Adipocyte (in vitro differentiated cells): ENCODE measurements at places on chromosomes 3 and 15.

GRCh38 chr15:100350434-100351226 is 8.9 kb upstream of the ADAMTS17 start:
- peak; percentile 59 for DNase-seq

DNA sequence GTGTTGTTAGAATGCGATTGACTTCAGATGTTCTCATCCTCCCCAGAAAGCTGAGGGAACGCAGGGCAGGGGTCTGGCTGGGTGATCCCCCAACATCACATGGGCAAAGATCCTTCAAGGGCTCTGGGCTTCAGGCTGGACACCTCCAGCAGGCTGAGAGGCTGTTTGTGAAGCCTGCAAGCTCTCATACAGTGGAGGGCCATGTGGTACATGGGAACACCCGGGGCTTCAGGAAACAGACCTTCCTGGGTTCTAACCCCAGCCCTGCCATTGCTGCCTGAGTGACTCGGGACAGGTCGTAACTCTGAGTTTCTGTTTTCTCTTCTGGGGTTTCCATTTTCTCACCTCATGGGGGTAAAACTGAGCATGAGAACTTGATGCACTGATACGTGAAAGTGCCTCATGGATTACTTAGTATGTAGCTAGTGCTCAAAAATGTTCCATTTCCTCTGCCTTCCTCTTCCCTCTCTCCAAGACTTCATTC is 81.2 kb downstream of the TLE3 start:
- DNase-seq, result no peak

GRCh38 chr15:70447928-70448698 is 315.2 kb downstream of the UACA start:
- no peak for DNase-seq

DNA sequence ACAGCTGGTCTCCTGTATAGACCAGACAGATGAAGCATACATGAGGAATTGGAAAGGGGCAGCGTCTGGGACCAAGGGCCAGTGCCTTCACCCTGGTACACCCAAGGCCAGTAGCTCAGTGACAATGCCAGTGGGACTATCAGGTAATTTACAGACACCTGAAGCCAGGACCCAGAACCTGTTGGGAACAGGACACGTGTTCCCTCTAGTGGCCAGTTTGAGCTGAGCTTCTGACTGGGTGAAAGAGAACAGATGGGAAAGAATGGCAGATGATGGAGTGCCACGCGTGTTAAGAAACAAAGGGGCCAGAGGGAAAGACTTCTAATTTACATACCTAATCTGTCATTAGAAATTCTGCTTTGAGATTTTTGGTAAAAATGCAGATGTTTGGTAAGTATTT is 5.1 kb upstream of the SLC25A38 start:
- DNase-seq, result peak; percentile 27

GRCh38 chr15:82540984-82541431 is 751 bp upstream of the RPS17 start:
- DNase-seq, result peak; percentile 29

GRCh38 chr15:31328969-31329639 is 2.5 kb downstream of the KLF13 start:
- DNase-seq, result no peak

- no peak for DNase-seq
Observed at GRCh38 chr3:23185861-23186260, 17.3 kb upstream of the UBE2E2 start.

DNA sequence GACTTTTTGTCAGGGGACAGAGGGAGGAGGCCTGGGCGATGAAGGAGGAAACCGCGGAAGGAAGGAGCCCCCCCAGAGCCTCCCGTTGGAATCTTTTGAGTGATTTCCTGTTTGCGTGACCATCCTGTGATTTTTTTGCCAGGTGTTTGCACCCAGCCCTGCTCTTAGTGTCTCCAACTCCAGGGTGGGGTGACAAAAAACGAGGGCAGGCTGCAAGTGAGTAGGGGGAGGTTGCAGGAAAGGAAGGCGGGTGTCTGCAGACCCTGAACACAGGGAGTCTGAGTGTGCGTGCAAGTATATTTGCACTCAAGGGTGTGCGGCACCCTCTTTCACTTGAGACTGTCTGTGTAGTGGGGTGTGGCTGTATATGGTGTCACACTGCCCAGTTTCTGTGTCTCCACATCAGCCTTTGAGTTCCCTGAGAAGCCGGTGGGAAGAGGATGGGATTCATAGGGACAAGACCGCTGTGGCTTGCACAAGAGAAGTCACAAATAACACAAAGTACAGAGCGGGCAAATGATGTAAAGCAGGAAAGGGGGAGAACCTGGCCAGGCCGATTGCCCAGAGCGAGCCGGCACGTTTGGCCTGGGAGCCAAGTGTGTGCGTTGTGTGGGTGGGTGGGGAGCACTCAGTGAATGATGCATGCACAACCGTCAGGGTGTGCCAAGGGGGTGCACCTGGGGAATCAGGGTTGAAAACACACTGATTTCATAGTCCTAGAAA is 6.6 kb downstream of the ISLR2 start:
- no peak for DNase-seq

DNA sequence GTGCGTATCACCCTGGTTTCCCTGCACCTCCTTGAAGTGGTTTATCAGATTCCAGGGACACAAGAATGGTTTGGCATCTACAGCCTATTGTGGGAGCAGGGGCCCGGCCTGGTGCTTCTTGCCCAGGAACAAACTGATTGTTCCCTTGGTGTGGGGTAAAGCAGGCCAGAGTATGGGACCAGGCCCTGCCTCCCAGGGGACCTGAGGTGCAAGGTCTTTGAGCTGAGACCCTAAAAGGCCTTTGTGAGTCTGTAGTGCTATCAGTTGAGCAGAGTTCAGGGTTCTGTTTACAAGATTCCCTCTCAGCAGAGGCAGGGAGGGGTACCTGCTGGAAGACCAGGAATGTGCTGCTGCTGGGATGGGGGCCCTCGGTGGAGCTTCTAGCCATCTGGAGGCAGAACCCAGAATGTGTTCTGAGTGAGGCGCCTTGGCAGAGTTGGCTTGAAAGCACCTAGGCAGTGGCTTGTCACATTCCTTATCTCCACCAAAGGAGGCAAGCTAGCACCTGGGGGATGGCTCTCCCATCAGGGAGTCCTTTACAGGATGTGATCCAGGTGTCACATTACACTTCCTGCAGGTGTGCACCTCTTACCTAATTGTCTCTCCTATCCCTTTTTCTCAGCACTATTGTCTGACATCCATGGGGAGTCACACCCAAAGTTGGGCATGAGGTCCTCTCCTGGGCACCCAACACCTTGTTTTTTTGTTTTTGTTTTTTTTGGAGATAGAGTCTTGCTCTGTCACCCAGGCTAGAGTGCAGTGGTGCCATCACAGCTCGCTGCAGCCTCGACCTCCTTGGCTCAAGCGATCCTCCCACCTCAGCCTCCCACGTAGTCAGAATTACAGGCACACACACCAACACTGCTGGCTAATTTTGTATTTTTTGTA is 13.1 kb downstream of the FLNB start:
- DNase-seq, result no peak

GRCh38 chr15:101057841-101058407 is 138.8 kb downstream of the LRRK1 start:
- DNase-seq, result no peak

GRCh38 chr3:182303169-182303568 is 490.1 kb upstream of the ATP11B start:
- no peak for DNase-seq

DNA sequence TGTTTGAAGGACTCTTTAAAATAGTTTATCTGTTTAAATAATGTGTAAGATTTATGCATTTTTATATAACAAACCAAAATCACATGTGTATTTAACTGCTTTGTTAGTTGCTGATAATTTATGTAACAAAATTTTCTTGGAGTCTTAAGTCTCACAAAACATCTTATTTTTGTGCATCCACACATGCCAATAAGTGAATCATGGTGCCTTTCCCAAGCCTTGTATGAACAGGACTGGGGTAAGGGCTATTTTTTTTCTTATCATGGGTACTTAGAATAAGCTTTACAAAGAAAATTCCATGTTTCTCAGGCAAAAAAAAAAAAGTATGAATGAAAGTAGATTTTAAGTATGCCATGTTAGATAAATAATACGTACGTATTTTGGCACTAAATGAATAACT is 132.9 kb upstream of the LRRFIP2 start:
- DNase-seq, result no peak

- DNase-seq, result no peak
Observed at GRCh38 chr15:95409211-95409610, 921.3 kb upstream of the NR2F2 start.

- no peak for DNase-seq
Observed at GRCh38 chr3:47870702-47871260, 67.8 kb downstream of the DHX30 start.

- no peak for DNase-seq
Observed at GRCh38 chr3:6062261-6063187, 798.4 kb upstream of the GRM7 start.

DNA sequence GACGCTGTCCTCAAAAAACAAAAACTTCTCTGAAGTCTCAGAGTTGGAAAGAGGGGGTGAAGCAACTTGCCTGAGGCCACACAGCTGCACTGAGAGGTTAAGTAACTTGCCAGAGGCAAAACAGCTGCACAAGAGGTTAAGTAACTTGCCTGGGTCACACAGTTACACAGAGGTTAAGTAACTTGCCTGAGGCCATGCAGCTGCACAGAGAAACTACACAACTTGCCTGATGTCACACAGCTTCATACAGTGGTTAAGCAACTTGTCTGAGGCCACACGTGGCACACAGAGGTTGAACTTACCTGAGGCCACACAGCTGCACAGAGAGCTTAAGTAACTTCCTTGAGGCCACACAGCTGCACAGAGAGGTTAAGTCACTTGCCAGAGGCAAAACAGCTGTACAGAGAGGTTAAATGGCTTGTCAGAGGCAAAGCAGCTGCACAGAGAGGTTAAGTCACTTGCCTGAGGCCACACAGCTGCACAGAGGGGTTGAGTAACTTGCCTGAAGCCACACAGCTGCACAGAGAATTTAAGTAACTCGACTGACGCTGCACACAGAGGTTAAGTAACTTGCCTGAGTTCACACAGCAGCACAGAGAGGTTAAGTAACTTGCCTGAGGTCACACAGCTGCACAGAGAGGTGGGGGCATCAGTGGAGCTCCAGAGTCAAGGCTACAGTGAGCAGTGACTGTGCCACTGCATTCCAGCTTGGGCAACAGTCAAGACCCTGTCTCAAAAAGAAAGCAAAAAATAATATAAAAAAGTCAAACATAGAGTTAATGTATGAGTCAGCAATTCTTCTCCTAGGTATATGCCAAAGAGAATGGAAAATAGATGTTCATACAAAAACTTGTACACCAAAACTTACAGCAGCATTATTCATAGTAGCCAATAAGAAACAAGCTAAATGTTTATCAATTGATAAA is 12.0 kb upstream of the ACAD9 start:
- no peak for DNase-seq

DNA sequence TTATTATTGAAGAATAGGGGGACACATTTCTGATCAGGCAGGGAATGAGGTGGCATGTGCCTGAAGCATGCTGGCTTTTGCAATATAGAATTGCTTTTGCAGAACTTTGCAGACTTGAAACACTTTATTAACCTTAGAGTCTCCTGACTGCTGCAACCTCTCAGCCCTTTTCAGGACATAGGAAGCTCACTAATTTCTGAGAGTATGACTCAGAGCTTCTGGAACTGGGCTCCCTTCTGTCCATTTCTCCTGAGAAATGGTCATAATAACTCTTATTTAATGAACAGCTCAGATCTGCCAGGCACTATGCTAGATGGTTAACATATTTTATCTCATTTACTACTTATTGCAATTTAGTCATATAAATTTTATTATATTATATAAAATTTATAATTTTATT is 38.6 kb upstream of the DGKG start:
- DNase-seq, result peak; percentile 7

GRCh38 chr3:73719413-73719851 is 94.7 kb upstream of the PDZRN3 start:
- peak; percentile 79 for DNase-seq

DNA sequence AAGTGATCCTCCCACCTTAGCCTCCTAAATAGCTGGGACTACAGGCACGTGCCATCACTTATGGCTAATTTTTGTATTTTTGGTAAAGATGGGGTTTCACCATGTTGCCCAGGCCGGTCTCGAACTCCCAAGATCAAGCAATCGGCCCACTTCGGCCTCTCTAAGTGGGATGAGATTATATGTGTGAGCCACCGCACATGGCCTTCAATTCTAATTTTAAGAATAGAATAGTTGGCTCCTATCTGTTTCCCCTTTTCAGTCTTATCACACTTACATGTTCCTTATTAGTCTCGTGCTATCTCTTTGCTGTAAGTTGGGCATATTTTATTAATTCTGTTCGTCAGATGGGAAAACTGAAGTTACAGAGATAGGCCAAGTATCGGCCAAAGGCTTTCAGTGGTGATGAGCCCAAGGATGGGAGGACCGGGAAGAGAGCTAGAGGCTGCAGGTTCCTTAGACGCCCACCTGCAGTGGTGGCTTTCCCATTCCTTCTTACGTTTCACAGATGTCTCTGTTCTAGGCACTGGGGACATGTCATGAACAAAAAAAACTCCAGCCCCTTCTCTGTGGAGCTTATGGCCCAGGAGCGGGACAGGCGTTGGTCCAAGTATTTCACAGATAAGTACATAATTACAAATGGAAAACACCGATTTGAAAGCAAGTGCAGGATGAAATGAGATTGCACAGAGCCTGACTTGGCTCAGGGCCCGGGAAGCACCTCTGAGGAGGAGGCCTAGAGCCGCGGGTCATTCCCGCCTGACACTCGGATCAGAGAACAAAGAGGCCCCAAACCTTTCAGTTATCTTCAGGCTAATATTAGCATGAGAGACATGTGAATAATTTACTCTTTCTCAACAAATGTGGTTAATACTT is 91.1 kb upstream of the KLF13 start:
- DNase-seq, result peak; percentile 18

DNA sequence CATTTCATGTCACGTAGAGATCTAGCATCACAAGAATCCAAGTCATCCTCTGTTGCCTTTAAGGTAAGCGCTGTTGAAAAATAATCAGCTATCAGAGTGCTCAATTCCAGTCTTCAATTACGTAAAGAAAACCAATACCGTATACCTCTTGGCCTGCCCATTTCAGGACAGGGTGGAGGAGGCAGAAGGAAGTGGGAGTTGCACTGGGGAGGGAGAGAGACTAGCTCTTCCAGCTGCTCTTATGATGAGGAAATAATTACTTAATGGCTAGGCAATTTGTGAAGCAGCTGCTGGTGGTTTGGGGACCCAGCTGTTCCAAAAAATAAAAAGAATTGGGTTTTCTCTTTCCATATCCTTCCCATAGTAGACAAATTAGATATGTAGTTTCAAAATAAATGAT is 365.8 kb upstream of the MCTP2 start:
- DNase-seq, result no peak

GRCh38 chr15:52392008-52392687 is 96.5 kb upstream of the MYO5C start:
- peak; percentile 80 for DNase-seq

GRCh38 chr15:40613080-40613479 is 19.0 kb downstream of the KNL1 start:
- no peak for DNase-seq

- DNase-seq, result no peak
Observed at GRCh38 chr15:30962659-30963058, 28.8 kb downstream of the MTMR10 start.

DNA sequence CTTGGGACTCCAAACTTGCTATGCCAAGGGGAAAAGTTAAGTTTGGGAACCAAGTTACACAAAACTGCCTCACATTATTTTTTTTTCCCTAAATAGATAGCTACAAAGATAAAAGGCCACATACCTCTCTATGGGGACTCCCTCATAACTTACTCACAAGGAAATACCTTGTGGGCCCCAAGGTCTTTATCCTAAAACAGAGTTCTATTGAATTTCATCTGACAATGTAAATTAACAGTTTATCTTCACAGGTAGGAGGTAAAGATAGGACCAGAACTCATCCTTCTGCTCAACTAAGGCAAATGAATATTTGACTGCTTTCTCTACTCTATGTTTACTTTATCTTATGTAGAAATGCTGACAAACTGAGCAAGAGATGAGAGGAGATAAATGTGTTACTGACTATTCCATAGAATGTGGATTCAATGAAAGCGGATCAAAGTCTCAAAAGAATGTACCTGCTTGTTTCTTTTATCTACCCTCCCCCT is 1278.0 kb downstream of the OTOL1 start:
- no peak for DNase-seq
